ENCODE measurements at places on chromosomes 12 and 14.

GRCh38 chr14:53778263-53778662, 178.4 kb downstream of the BMP4 start:
- DNase-seq = no peak

- no peak for DNase-seq
Measured at GRCh38 chr12:75137896-75138295, 71.7 kb downstream of the KCNC2 start.

GRCh38 chr14:69263364-69263763, 3.4 kb downstream of the GALNT16 start:
- peak; percentile 93 for DNase-seq

DNA sequence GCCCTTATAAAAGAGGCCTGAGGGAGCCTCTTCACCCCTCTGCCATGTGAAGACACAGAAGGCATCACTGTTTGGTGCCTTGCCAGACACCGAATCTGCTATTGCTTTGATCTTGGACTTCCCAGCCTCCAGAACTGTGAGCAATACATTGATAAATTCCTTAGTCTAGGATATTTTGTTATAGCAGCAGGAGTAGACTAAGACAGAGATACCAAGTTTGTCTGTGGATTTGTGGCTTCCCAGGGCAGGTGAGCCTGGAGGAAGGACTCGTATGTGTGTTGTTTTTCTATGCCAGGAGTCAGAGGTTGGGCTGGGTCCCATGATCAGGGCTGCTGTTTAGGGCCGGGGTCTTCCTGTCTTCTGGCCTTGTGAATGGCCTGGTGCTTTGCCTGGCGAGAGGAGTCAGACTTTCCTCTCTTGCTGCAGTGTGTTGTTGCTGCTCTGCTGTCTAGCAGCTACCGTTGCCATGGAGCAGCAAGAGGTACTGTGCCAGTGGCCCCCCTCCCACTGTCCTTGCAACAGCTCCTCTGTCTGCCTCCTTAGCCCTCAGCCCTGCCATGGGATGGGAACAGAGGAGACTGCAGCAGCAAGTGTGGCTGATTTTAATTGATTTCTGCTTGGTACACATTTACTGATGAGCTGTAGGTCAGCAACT, 111.2 kb downstream of the CHST11 start:
- DNase-seq = no peak

- DNase-seq = peak; percentile 31
Measured at GRCh38 chr14:100828031-100828769, 2.3 kb downstream of the MEG3 start.
